Gastrocnemius medialis (tissue), 4 donors: ENCODE measurements at places on chromosomes 5 and 9. TPM values are rescaled to one million over a fixed set of nuclear protein-coding genes. Genes with fewer than 3 reads are reported as not detected.

Gene PLEKHG4B
- not detected for total RNA-seq

Gene LYRM7
- 38.8 TPM for total RNA-seq

Gene REEP5
- 116 TPM for total RNA-seq

Gene GFI1B
- not detected for total RNA-seq

Gene GARNL3
- total RNA-seq: 2.5 TPM

Gene GABBR2
- total RNA-seq: 0.80 TPM

Gene GABRA1
- not detected for total RNA-seq

Gene ZDHHC11B
- 1.2 TPM for total RNA-seq

Gene CYLC2
- not detected for total RNA-seq

Gene PCDHGA10
- total RNA-seq: 1.1 TPM
